ENCODE measurements at places on chromosomes 13 and 19.

DNA sequence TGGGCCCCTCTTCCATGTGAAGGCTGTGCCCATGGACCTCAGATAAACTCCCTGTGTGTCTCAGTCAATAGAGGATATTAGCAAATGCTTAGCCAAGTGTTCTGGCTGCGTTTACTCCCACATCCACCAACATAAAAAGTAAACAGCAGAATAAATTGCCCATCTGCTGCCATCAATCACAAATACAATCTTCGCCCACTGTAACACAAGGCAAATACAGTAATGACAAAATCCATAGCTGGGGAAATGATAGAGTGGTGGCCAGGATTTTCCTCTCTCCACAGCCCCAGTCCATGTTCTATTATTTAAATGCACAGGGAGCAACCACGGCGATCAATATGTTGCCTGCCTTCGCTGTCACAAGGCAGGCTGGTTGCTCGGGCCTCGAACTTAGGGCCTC lies 376.5 kb downstream of the UQCRFS1 start:
- peak; percentile 41 for DNase-seq

DNA sequence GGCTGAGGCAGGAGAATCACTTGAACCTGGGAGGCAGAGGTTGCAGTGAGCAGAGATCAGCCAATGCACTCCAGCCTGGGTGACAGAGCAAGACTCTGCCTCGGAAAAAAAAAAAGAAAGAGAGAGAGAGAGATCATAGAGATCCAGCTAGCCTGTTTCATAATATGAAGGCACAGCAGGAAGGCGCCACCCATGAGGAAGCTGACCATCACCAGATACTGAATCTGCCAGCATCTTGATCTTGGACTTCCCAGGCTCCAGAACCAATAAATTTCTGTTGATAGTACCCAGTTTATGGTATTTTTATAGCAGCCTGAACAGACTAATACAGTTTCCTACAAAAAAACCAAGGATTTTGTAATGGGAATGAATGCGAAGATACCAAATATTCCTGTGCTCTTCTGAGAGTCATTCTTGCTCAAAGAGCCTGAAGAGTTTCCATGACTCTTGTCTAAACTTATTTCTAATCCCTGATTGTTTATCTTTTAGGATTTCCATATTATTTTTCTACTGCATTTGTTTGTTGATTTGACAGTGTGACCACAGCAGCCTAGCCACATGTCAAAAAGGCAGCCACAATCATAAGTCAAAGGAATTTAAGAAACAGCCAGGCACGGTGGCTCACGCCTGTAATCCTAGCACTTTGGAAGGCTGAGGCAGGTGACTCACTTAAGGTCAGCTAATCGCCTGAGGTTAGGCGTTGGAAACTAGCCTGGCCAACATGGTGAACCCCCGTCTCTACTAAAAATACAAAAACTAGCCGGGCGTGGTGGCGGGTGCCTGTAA lies 37.7 kb upstream of the PDCD5 start:
- DNase-seq: peak; percentile 82

GRCh38 chr13:78193846-78194245 lies 275.2 kb upstream of the EDNRB start:
- DNase-seq: no peak

DNA sequence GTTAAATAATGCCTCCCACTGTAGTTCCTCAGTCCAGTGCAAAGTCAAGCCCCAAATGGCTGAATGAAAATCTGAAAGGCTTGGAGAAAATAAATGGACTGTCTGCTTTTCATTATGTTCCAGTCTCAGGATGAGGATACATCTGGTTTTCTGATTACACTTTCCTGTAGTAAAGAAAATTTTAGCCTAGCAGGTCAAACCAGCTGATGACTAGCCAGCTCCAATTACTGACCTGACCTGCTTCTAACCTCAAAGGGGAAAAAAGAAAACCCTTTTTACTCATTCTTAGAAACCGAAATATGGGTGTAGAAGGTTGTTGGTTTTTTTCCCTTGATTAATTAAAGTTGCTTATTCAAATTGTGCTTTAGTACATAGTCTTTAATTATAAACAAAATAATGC lies 418.4 kb downstream of the EFNB2 start:
- peak; percentile 14 for DNase-seq

- DNase-seq: peak; percentile 67
Observed at GRCh38 chr19:34428549-34429285, 536 bp downstream of the UBA2 start.

DNA sequence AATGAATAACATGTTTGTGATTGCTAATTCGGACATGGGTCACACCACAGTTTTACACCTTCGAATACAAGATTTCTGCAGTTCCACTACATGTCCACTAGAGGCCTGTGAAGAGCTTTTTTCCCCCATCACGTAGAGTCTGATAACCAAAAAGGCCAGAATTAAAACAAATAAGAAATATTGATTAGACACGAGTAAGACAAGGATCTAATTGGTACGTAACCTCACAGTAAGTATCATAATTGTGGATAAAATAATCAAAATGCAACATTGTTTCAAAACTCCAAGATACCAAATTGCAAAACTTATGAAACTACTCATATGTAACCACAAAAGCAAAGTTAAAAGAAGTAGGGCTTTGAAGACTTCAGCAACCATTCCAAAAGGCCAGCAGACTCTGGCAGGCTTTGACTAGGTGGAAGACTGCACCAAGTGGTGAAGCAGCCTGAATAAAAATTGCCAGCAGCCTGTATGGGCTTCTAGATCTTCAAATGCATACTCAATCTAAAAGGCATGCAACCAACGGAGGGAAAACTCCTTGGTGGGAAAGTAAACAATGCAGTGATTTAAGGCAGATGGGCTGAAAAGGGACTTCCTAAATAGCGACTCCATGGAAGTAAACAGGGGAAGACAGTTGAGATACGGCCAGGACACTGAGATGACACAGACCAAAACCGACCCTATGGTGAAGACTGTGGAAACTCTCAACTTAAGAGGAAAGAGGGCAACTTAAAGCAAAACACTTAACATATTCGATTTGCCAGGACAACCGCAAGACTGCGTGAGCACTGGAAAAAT lies 56.7 kb downstream of the STARD13 start:
- DNase-seq: peak; percentile 76

GRCh38 chr19:1046117-1046626 lies 6.3 kb downstream of the ABCA7 start:
- no peak for DNase-seq

DNA sequence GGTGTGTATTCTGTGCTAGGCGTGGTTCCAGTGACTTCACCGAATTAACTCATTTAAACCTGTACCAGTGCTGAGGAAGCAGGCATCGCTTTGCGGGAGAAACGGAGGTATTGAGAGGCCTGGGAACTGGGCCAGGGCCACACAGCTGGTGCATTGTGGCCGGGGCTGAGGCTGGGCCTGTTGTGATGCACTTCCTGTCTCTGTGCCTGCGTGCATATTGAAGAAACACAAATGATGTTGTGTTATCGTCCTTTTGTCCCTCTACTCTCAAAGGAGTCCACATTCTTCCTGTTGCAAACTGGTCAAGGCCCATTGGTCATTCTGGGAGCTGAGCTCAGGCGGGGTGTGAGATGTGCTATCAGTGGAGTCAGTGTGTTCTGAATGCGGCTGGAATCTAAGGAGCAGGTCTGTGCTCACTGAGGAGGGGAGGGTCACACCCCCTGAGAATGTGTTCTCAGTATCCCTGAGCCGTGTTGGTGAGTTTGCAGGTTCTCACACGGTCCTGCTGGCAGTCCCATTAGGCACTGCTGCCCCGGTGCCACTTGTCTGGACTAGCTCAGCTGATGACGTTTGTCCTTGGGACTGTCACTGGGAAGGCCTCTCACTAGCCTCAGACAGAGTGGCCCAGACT lies 62.1 kb downstream of the ARHGEF7 start:
- peak; percentile 81 for DNase-seq

DNA sequence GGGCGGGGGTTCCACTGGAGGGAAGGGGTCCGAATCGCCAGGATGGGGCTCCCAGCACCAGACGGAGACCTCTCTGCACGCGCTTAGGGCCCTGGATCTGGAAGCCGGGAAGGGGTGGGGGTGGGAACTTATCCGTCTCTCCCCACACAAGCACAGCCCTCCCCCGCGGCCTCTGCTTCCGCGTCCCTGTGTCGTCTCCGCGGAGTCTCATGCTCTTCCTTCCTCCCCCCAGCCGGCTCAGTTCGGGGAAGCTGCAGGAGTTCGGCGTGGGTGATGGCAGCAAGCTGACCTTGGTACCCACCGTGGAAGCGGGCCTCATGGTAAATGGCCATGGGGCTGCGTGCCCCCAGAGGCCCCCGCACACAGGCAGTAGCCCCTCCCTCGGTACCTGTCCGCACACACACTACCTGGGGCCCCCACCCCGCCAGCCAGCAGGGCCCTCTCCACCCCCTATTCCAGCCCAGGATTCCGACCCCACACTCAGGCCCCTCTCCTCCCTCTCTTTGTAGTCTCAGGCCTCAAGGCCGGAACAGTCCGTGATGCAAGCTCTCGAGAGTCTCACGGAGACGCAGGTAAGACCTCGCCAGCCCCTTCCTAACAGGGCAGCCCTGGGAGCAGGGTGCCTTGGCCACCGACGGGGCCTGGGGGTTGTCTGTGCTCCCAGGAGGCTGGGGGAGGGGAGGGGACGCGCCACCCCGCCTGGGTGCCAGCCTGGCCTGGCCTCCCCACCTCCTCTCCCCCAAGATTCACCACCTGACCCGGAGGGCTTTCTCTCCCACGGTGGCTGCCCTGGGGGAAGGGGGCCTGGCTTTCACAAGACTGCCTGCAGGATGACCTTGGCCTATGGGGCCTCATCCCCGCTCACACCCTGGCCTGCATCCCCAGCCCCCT lies 3.2 kb downstream of the MIDN start:
- peak; percentile 73 for DNase-seq

DNA sequence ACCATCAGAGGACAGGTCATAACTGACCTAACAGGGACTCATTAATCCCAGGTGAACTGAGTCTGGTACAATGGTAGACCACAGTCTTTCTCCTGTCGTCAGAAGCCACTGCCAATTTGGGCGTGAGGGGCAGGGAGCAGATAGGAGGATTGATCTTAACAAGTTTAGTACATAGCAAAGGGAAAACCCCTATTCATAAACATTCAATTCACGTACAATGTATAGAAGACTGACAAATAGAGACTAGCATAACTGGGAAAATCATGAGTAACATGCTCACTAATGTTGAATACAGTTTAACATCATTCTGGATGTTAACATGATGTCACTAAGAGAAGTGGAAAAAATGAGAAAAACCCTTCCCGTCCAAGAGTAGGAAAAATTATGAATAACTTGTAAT lies 54.1 kb downstream of the SLC7A1 start:
- no peak for DNase-seq

- no peak for DNase-seq
Observed at GRCh38 chr13:33164331-33164730, 121.2 kb downstream of the STARD13 start.

DNA sequence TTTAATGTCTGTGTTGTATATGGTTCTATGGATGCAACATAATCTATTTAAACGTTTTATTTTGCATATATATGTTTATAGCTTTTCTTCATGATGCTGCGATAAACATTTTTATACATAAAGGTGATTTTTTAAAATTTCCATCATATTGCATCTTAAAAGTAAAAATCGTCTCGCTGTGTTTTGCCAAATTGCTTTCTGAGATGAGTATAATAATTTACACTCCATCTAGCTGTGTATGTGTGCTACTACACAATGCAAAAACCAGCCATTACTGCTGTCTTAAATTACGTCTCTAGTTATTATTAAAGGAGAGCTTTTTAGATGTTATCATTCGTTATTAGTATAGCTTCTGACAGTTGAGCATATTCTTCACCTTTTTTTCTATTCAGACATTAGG lies 37.2 kb downstream of the METTL21C start:
- DNase-seq: no peak

DNA sequence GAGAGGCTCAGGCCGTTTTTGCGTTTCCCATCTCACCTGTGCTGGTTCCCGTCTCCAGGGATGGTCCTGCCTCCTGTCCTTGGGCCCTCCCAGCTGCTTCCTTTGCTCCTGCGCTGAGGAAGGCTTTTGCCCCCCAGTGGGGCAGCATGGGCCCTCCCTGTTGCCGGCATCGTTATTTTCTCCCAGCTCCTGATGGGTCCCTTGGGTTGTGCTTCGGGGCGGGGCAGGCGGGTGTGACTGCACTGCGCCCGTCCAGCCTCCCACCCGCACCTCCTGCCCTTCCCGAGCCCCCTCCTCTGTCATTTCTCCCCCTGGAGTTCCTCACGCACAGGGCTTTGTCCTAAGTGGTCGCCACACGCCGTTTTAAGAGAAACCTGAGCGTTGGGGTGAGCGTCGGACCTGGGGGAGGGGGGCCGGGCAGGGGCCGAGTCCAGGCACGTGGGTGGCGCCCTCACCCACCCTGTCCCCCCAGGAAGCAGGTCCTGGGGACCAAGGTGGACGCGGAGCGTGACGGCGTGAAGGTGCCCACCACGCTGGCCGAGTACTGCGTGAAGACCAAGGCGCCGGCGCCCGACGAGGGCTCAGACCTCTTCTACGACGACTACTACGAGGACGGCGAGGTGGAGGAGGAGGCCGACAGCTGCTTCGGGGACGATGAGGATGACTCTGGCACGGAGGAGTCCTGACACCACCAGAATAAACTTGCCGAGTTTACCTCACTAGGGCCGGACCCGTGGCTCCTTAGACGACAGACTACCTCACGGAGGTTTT lies 2.8 kb upstream of the GZMM start:
- DNase-seq: no peak

DNA sequence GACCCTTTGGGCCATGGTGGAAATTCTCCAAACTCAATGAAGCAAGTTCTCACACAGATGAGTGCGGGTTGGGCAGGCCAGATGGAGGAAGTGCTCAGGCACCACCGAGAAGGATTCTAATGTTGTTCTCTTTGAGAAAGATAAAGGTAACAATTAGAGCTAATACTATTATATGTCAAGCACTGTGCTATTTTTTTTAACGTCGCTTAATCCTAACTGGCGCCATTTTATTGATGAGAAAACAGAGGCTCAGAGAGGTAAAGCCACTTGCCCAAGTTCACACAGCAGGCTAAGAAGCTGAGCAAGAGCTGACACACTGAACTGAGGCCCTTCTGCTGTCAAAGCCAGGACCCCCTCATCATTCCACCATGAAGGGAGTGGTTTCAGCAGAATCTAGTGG lies 1.0 kb downstream of the FBL start:
- no peak for DNase-seq

GRCh38 chr19:12749938-12750521 lies 1.6 kb upstream of the BEST2 start:
- peak; percentile 77 for DNase-seq

DNA sequence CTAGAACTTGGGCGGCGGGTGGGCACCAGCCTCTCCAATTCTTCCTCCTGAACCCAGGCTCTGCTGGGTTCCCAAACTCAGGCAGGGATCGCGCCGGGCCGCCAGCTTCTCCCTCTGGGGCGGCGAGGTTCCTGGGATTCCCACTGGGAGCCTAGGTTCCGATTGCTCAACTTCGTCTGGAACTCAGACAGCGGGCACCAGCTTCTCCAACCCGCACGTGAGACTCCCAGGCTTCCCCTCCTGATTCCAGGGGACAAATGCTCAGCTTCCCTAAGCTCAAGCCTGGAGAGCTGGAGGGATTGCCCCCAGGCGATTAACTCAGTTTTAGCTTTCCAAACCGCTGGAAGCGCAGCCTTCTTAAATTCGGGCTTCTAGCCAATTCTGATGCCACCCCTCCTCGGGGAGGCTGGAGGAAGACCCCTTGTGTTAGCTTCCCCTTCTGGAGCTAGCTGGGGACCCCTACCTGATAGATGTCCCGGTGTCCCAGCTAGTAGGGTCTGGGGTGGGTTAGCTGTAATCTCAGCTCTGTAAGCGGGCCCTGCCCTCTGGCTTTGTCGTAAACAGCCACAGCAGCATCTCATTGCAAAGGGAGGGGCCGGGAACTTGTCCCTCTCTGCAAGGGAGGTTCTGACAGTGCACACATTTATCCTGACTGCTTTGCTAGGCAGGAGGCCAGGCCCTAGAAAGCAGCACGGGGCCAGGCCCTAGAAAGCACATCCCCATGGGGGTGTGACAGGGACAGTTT lies 671 bp downstream of the MCOLN1 start:
- DNase-seq: no peak

GRCh38 chr13:46527237-46527636 lies 25.7 kb upstream of the LRCH1 start:
- DNase-seq: no peak
